ENCODE measurements at places on chromosomes 1 and 21.

- DNase-seq: no peak
Observed at GRCh38 chr1:29057700-29058099, 66.0 kb downstream of the TMEM200B start.

GRCh38 chr21:29148530-29148929 lies 18.1 kb downstream of the MAP3K7CL start:
- no peak for DNase-seq

DNA sequence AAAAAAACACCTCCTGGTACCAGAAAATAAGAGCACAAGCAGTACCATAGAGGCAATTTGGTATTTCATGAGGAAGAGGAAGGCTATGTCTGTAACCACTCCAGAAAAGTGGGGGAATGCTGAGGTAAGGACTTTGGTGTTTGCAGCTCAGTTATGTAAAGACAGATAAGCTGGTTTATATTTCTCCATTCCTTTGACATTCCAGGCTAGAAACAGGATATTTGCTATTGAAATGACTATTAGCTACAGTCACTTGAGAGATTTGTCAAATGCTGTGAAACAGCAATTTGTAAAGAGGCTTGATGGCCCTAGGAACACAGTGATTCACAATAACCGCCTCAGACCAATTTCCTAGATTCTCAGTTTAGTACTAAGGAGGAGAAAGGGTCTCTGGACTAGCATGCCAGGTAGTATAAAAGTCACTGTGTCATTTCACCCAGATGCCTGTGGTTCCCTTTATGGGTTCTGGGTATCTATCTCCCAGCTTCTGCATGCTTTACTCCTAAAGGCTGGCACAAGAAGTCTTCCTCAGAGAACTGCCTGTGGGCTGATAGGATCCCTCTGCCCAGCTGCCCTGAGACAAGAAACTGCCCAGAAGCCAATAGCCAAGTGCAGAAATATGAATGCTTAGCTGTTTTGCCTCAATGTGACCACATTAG lies 80.5 kb downstream of the VCAM1 start:
- no peak for DNase-seq

GRCh38 chr1:183876309-183876708 lies 71.4 kb downstream of the RGL1 start:
- DNase-seq: no peak

GRCh38 chr1:232553809-232554208 lies 76.1 kb downstream of the SIPA1L2 start:
- no peak for DNase-seq
